ENCODE measurements at places on chromosomes 13 and 19. TPM values are rescaled to one million over a fixed set of nuclear protein-coding genes. Genes with fewer than 3 reads are reported as not detected.
A peak's percentile ranks its signal among the peaks of the same experiment; 100 is the strongest.

DNA sequence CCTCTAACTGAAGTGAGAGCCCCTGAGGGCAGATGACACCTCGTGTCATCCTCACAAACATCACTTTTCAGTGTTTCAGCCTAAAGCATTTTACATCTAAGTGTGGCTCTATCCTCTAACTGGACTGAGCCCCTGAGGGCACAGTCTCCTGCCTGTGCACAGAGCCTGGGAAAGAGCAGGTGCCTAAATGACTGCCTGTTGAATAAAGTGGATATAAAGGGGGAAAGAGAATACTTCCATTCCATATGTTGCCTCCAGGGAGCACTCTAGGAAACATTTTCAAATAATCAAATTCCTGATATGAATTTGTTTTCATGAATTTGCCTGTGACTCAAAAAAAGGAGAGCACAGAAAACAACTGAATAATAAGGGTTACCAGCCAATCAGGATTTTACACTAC, 32.2 kb downstream of the CNMD start:
- no peak for DNase-seq

- no peak for DNase-seq
Measured at GRCh38 chr13:100565286-100565685, 23.3 kb downstream of the GGACT start.

The RUBCNL gene
- polyA plus RNA-seq, result 0.48 TPM

The ISYNA1 gene
- 14.9 TPM for polyA plus RNA-seq

GRCh38 chr19:53057904-53058580, 13.5 kb downstream of the ERVV-2 start:
- DNase-seq, result peak; percentile 17

The LILRB1 gene
- not detected for polyA plus RNA-seq

The TPGS1 gene
- 4.2 TPM for polyA plus RNA-seq

- DNase-seq, result no peak
Measured at GRCh38 chr13:96223231-96223630, 133.3 kb downstream of the HS6ST3 start.

- DNase-seq, result no peak
Measured at GRCh38 chr13:94515374-94515773, 35.9 kb upstream of the DCT start.

GRCh38 chr19:2290441-2291184, 8.6 kb upstream of the PEAK3 start:
- peak; percentile 35 for DNase-seq

- DNase-seq, result peak; percentile 46
Measured at GRCh38 chr19:16180611-16181010, 4.6 kb upstream of the FAM32A start.

GRCh38 chr19:31174948-31175347, 174.3 kb downstream of the TSHZ3 start:
- no peak for DNase-seq

The ZNF844 gene
- 0.06 TPM for polyA plus RNA-seq

The C19orf38 gene
- 0.07 TPM for polyA plus RNA-seq

- no peak for DNase-seq
Measured at GRCh38 chr13:75521956-75522355, 15.7 kb downstream of the COMMD6 start.

The FCAR gene
- not detected for polyA plus RNA-seq

The IGFL2 gene
- 1.3 TPM for polyA plus RNA-seq

DNA sequence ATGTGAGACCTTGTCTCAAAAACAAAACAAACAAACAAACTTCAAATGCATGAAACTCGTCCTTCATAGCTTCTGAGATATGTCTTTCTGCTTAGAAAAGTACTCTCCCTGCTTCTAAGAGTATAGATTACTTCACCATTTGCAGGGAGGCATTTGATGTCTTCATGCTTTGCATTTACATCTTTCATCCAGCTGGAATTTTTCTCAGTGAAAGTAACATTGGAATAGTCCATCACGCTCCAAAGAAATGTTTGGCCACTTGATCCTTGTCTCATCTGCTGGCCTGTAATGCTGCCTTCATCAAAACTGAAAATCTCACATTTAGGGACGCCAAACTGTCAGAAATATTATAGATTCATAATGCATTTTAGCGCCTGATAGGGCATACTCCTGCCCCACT, 19.2 kb downstream of the PNMA8A start:
- DNase-seq, result no peak

- DNase-seq, result no peak
Measured at GRCh38 chr13:60267498-60268202, 103.9 kb upstream of the DIAPH3 start.

DNA sequence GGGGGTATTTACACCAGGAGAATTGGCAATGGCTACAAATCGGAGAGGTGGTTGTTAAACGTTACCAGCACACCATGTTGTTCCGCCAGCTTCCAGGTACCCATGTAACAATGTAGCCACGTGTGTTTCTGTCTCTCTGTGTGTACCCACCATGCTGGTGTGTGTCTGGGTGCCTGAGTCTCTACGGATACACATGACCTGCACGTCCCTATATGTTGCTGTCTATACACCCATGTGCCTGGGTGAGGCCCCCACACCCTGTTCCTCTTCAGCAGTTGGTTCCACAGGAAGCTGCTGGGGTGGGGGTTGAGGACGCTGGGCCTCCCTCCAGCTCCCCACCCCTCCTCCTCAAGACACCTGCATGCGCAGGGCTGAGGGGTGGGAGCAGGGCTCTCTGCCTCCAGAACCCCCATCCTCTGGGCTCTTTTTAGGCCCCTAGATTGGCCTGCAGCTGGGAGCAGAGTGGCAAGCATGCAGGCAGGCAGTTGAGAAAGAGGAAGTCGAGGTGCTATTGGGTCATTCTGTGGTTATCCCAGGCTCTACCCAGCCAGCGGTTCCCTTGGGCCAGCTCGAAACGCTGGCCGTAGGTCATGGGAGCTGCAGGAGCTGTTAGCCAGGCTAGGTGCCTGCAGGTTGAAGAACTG, at the start of gene ARHGEF18:
Gene ARHGEF18 (plus strand): TSS at position 351 of the 644 bp plus-strand sequence. CDS start 13,954 bp downstream, outside the sequence.
- DNase-seq, result no peak

DNA sequence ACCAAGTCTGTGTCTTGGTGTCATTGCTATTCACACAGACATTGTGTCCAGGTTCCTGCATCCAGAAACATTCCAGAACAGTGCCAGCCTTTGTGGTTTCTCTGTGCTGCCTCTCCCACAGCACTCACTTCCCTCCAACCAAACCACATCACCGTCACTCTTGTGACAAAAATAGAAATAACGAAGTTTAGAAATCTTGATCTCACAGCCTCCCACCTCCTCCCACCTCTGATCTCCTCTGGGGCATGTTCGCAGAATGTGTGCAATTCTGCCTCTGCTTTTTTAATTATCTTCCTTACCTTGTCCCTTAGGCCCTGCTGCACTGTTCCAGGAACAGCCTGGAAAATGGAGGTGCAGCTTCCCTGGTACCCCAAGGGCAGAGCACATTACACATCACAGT, 8.7 kb upstream of the SERPINE3 start:
- peak; percentile 50 for DNase-seq

- peak; percentile 64 for DNase-seq
Measured at GRCh38 chr13:32734511-32734910, 148.3 kb downstream of the PDS5B start.

The ADPRHL1 gene
- polyA plus RNA-seq, result 1.1 TPM

DNA sequence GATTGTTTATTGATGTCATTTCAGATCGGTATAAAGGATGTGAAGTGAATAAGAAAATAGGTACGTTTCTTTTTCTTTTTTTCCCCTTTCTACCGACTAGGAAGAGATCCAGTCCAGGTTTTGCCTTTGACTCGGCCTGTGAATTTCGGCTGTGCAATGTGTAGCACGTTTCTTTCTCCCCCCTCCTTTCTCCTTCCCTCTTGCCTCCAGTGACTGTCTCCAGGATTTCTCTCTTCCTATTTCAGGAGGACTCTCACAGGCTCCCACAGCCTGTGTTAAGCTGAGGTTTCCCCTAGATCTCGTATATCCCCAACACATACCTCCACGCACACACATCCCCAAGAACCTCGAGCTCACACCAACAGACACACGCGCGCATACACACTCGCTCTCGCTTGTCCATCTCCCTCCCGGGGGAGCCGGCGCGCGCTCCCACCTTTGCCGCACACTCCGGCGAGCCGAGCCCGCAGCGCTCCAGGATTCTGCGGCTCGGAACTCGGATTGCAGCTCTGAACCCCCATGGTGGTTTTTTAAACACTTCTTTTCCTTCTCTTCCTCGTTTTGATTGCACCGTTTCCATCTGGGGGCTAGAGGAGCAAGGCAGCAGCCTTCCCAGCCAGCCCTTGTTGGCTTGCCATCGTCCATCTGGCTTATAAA, at the start of gene GPC6:
Gene GPC6 (plus strand): TSS at position 185 of the 657 bp plus-strand sequence.
- DNase-seq, result peak; percentile 93

GRCh38 chr13:30325668-30326067, 18.3 kb upstream of the KATNAL1 start:
- no peak for DNase-seq

The ACP5 gene
- 24.4 TPM for polyA plus RNA-seq

- DNase-seq, result no peak
Measured at GRCh38 chr13:100480676-100481075, 107.9 kb downstream of the GGACT start.

DNA sequence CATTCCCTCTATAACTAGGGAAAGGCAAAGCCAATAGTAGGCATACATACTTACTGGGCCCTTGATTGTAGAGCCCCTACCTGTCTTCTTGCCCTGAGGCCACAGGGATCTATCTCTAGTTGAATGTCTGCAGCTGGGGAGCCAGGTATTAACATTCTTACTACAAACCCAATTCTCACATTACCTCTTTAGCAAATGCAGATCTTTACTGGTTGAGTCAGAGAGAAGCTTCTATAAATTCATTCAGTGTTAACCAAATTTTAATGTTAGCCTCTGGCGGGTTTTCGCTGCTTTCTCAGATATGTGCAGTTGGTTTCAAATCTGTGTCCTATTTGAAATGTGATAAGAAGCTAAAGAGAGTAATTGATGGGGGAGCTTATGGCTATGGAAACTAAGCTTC, 43.2 kb downstream of the SERTM1 start:
- no peak for DNase-seq
